Lung (tissue), 17 donors: ENCODE measurements at places on chromosomes 13 and 19. TPM values are rescaled to one million over a fixed set of nuclear protein-coding genes. Genes with fewer than 3 reads are reported as not detected.
A peak's percentile ranks its signal among the peaks of the same experiment; 100 is the strongest.

DNA sequence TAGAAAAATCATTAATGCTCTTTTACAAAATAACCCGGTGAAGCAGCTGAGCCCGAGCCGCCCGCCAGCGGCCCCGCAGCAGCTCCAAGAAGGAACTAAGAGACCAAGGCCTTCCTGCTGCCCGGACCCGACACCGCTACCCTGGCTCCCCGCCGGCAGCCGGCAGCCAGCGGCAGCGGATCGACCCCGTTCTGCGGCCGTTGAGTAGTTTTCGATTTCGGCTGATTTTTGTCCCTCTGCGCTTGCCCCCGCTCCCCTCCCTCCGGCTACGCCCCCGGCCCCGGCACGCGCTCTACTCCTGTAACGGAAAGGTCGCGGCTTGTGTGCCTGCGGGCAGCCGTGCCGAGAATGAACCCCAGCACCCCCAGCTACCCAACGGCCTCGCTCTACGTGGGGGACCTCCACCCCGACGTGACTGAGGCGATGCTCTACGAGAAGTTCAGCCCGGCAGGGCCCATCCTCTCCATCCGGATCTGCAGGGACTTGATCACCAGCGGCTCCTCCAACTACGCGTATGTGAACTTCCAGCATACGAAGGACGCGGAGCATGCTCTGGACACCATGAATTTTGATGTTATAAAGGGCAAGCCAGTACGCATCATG lies at the start of gene PABPC3:
Gene PABPC3 (plus strand): TSS at position 286 of the 603 bp plus-strand sequence. CDS start 63 bp downstream, at position 349.
- DNase-seq: peak; percentile 50
- H3K27me3 ChIP-seq: no peaks in the 10 kb centered on the region
- no peaks in the 10 kb centered on the region for H3K4me1 ChIP-seq
- no peaks in the 10 kb centered on the region for H3K36me3 ChIP-seq
- H3K27ac ChIP-seq: no peak within 1 kb of the TSS
- H3K4me3 ChIP-seq: no peak within 1 kb of the TSS

- no peak overlapping the region for H3K4me3 ChIP-seq
- no peak overlapping the region for H3K27ac ChIP-seq
- no peaks in the 10 kb centered on the region for H3K4me1 ChIP-seq
- no peak for DNase-seq
Measured at GRCh38 chr13:35990196-35990595, 141.0 kb downstream of the DCLK1 start.

DNA sequence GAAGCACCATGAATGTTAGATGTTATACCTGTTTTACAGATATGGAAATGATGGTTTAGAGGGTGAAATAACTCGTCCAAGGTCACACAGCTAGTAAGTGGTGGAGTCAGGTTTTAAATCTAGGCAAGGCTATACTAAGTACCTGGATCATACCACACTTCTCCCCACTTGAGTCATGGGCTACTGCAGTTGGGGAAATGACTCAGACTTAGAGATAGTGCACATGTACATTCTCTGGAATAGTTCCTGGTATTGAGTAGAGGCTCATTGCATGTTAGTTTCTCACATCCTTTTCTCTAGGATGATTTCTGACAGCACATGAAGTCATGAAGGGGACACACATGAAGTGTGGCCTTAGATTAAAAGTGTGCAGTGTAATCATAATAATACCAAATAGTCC lies 76.2 kb upstream of the TNFSF11 start:
- DNase-seq: no peak
- H3K27me3 ChIP-seq: no peaks in the 10 kb centered on the region
- no peak overlapping the region for H3K4me3 ChIP-seq
- H3K4me1 ChIP-seq: no peaks in the 10 kb centered on the region
- H3K36me3 ChIP-seq: no peaks in the 10 kb centered on the region
- no peak overlapping the region for H3K27ac ChIP-seq

Gene LAIR1
- total RNA-seq: 123 TPM

Gene SBK3
- total RNA-seq: 1.2 TPM

- no peak for DNase-seq
- no peak overlapping the region for H3K27ac ChIP-seq
- H3K4me3 ChIP-seq: no peak overlapping the region
Measured at GRCh38 chr19:28264556-28264955, 948.4 kb downstream of the UQCRFS1 start.

DNA sequence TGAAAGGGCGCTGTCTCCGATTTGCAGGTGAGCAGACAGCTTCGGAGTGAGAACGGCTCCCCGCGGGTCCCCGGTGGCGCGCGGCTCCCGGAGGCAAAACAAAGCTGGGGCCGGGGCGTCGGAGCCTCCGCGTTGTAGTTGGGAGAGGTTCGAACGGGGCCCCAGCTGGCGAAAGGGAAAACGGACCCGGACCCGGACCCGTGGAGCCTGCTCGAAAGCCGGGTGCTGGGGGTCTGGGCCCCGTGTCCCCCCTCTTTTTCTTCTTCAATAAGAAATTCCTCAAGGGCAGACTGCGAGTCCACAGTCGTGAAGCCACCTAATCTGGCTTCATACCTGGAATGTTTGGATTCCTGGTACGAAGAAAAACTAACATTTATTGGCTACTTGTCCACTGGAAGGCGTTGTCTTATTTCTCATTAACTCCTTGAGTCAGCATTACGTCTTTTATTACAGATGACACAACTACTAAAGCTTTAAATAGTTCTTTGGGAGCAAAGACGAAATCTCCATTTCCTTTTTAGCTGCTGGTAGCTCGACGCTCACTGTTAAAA lies 632 bp upstream of the MTIF3 start:
- H3K4me3 ChIP-seq: peak overlapping the region; percentile 97
- peak overlapping the region; percentile 100 for H3K27ac ChIP-seq
- no peaks in the 10 kb centered on the region for H3K36me3 ChIP-seq
- DNase-seq: peak; percentile 67
- peaks cover 10% of the 10 kb centered on the region for H3K4me1 ChIP-seq

Gene ZNF132
- total RNA-seq: 7.4 TPM

GRCh38 chr13:100439247-100439970 lies 149.2 kb downstream of the GGACT start:
- peaks cover 6% of the 10 kb centered on the region for H3K36me3 ChIP-seq
- H3K27me3 ChIP-seq: no peaks in the 10 kb centered on the region
- H3K4me1 ChIP-seq: no peaks in the 10 kb centered on the region
- no peak for DNase-seq
- no peak overlapping the region for H3K27ac ChIP-seq
- no peak overlapping the region for H3K4me3 ChIP-seq

DNA sequence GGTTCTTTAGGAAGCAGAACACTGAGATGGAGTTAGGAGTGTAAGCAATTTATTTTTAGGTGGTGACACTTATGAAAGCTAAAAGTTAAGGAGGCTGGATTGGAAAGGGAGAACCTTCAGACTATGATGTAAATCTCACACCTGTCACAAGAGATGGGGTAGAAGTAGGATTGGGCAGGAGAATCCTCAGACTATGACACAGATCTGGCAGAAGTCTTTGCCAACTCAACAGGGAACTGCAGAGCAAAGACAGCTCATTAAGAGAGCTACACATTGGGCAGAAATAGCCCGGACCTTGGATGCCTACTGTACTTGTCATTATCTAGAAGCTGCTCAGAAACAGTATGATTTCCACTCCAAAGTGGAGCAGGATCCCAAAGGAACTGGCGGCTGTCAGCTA lies 134.4 kb downstream of the DNAJC15 start:
- no peak for DNase-seq
- no peaks in the 10 kb centered on the region for H3K4me1 ChIP-seq
- no peak overlapping the region for H3K4me3 ChIP-seq
- no peaks in the 10 kb centered on the region for H3K36me3 ChIP-seq
- no peaks in the 10 kb centered on the region for H3K27me3 ChIP-seq
- H3K27ac ChIP-seq: no peak overlapping the region

Gene RYR1
- total RNA-seq: 2.9 TPM

Gene ANGPTL8
- not detected for total RNA-seq

DNA sequence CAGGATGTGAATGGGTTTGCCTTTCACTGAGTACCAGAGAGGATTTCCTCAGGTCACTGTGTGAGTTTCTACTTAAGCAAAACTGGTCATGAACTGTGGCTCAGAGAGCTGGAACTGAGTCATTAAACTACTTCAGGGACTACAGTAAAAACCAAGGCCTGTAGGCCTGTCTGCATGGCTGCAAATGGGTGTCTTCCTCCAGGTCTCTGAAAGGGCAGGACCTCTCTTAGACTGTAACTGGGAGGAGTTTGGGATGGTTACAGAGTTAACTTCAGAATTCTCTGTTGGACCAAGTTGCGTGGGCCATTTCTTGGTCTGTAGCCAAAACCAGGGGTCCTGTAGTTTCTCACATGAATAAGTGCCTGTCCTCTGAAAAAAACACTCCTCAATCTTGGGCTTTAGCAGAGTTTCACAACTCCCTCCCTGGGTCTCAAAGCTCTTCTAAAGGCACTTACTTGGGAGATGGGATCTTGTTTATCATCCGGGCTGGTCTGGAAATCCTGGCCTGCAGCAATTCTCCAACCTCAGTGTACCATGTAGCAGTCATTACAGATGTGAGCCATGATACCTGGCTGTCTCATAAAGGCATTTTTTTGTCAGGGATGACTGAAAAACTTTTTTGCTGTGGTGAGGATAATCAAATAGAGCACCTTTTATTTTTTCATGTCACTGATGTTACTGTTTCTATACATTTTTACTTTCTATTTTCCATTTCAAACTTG lies 19.7 kb downstream of the ZNF714 start:
- H3K36me3 ChIP-seq: peaks cover 7% of the 10 kb centered on the region
- H3K27me3 ChIP-seq: no peaks in the 10 kb centered on the region
- H3K4me3 ChIP-seq: no peak overlapping the region

Gene SMAD9
- total RNA-seq: 35.0 TPM
